Right renal pelvis (tissue), 4 donors: ENCODE measurements at places on chromosomes 11 and 22. TPM values are rescaled to one million over a fixed set of nuclear protein-coding genes. Genes with fewer than 3 reads are reported as not detected.

The OR51B5 gene
- 0.69 TPM for polyA plus RNA-seq

The TYR gene
- 0.14 TPM for polyA plus RNA-seq

The ZFP91 gene
- polyA plus RNA-seq = 55.3 TPM

The PDE2A gene
- polyA plus RNA-seq = 15.5 TPM

The LRRC74B gene
- polyA plus RNA-seq = 0.14 TPM

The KCNK4 gene
- polyA plus RNA-seq = not detected

- no peak for DNase-seq
Observed at GRCh38 chr11:66734215-66734614, 5.2 kb upstream of the SPTBN2 start.

DNA sequence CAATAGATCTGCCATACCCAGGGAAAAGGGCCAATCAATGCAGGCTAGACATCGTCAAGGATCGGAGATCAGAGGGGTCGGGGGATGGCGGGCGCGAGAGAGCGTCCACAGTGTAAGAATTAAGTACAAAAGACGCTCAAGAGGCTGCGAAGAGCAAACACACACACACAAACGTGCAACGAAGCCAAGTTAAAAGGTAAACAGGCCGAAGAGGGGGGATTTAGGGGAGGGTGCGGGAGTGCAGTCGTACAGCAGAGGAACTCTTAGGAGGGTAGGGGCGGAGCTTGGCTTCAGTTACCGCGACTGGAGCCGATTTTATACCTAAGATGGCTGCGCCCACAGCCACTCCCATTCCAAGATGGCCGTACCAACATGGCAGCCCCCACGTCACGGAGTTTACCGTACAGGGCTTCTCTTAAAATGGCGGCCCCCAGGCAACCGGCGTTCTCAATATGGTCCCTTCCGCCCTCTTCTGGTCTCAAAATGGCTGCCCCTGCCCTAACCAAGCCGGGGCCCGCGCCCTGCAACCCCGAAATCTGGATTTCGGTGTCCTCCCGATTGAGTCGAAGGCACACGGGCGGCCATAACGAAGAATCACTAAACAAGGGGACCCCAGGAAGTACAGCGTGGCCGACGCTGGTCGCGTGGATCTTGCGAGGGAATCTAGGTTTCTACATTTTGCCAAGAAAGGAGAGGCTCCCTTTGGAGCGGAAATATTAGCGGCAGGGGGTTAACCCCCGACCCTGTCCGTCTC is 1.9 kb downstream of the GNG3 start:
- DNase-seq = peak; percentile 99

- no peak for DNase-seq
Observed at GRCh38 chr11:80320765-80321164, 879.9 kb upstream of the TENM4 start.

- no peak for DNase-seq
Observed at GRCh38 chr22:27686534-27686933, 115.0 kb downstream of the MN1 start.

- no peak for DNase-seq
Observed at GRCh38 chr22:30434843-30435242, 9.3 kb downstream of the MTFP1 start.

DNA sequence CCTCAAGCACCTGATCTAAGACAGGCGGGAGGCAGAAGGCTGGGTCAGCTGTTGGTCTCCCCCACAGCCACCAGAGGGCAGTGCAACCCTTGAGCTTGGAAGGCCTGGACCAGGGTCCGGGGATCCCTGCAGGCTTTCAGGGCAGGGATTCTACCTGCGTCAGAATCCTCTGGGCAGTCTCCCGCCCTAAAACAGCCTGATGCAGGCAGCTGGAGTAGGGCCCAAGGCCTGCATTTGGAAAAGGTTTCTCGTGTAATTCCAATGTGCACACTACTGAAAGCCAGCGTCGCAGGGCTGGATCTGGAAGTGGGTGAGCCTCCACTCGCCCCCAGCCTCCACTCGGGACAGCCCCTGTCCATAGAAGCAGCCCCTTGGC is 31.8 kb downstream of the BID start:
- DNase-seq = peak; percentile 64

DNA sequence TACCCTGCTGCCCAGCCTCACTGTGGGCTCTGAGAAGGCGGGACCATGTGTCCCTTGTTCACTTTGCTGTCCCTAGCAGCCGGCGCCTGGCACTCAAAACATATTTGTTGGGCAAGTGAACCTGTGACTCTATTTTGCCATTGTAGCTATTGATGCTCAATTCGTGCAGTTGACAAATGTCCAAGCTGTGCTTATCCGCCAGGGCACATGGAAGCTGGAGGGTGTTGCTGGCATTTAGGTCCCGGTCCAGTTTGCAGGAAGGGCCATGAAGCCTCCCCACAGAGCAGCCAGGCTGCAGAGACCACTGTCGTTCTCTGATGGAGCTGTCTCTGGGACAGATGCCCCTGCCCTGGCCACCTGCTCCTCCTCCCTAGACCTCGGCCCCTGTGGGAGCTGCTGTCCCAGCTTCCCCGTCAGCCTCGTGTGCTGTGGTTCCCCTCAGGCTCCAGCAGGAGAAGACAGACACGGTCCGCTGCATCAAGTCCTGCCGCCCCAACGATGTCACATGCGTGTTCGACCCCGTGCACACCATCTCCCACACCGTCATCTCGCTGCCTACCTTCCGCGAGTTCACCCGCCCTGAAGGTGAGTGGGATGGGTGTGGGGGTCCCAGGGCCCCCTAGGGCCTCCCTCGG is 71.5 kb downstream of the FBLN1 start:
- no peak for DNase-seq

DNA sequence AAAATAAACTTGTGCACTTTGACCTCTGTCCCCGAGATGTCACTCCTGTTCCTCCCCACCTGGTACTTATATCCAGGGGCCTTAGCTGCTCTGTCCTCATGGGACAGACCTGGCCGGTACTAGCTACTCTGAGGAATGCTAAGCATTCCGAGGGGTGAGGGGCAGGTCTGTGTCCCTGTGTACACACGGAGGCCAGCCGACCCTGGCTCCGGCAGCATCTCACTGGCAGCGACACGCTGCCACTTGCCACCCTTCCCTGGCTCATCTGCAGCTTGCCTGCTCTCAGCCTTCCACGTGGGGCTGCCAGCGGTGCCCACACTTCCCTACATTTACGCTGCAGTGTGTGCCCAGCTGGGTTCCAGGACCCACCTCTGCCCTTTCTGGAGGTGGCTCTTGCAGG is 21.6 kb upstream of the TEF start:
- no peak for DNase-seq

DNA sequence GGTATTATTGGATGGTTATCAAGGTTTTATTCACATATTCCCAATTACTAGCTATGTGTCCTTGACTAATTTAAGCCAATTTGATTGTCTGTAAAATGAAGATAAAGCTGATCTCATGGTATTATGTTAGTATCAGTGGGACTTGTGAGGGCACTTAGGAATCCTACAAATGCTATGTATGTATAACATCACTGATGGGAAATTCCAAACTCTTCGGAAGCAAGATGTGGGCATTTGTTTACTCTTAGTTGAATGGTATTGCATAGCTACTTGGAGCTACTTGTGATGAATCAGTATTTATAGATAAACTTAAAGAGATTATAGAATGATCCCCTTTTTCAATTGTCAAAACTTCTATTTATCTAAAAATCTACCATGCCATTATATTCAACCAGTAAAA is 239.9 kb downstream of the CNTN5 start:
- no peak for DNase-seq

- no peak for DNase-seq
Observed at GRCh38 chr11:86459682-86460460, 85.2 kb downstream of the CCDC81 start.

DNA sequence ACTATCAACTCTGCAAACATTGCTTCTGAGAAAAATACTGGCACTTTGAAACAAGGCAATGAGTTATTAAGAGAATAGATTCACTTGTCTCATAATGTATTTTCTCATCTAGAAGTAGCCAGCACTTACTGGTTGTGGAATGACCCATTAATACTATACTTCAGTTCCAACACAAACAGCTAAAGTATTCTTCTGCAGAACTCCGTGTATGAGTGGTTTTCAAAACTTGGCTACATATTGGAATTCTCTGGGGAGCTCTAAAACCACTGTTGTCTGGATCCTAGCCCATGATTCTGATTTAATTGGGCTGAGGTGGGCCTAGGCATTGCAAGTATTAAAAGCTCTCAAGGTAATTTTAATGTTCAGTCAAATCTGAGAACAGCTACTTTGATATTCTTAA is 1416.4 kb upstream of the RAG2 start:
- peak; percentile 1 for DNase-seq

DNA sequence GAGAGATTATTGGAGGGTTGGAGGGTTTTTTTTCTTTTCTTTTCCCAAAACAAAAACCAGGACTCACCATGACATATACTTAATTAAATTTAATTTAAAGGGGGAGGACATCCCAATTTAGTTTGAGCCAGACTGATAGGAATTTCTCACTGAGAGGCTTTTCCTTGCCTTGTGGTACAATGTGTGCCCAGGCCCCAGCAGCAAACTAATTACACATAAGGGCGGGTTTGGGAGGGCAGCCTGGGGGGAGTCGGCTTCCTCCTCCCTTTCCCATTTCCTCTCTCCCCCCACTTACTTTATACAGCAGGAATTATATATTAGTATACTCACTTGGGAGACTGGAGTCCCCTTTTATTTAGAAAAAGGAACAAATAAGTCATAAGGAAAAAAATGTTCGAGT is 2.9 kb downstream of the TEAD1 start:
- DNase-seq = no peak

GRCh38 chr22:30610299-30610698 is 3.3 kb downstream of the TCN2 start:
- DNase-seq = no peak

DNA sequence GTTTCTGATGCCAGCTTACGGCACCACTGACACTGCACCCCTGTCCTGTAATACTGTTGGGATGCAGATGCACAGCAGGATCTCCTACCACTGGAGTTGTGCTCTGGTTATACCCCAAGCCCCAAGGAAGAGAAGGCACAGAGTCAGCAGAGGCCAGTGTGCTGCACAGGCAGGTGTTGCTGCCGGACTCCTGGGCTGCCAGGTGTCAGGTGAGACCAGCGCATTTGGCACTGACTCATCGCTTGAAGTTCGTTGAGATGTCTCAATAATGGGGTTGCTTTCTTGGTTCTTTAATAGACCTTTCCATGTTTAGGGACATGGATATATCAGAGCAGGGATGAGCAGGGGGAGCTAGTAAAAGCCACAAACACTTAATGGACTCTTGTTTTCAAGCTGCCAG is 75.7 kb upstream of the TTC12 start:
- no peak for DNase-seq
